Activated CD4-positive, alpha-beta T cell treated with anti-CD3 and anti-CD28 coated beads, Interleukin-2, amount 50 U/mL, for 16 hours (primary cell): ENCODE measurements at places on chromosomes 3 and 15.

GRCh38 chr3:121998030-121998580 lies 23.9 kb downstream of the ILDR1 start:
- peak; percentile 62 for DNase-seq

DNA sequence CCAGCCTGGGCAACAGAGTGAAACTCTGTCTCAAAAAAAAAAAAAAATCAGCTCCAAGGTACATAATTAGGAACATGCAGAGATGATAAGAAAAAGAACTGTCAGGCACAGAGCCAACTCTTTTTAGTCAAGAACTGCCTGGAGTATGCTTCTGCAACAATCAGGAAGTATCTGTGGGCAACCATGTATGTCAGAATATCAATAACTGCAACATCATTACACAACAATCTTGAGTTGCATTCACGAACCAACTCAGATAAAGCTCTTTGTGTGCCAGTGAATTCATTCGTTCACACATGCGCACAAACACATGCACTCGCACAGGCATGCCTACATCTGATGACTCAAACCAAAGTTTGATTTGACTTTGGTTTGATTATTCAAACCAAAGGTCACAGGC lies 32.1 kb downstream of the EFHB start:
- no peak for DNase-seq

- DNase-seq: no peak
Measured at GRCh38 chr3:28612232-28612631, 263.6 kb upstream of the AZI2 start.

DNA sequence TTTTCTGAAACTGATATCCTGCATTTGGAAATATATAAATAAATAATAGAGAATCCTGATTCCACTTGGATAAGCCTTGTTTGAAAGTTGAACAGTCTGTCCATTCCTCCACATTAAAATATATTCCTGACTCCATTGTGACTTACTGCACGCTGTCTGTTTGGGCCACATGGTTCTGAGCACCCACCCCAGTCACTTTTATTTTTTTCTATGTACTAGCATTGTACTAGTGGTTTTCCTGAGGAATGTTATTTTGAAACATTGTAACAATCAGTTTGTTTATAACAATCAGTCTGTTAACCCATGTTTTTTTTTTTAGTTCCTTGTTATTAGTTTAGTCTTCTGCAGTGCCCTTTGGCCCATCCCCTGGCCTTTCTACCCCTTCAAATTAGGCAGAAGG lies 87.4 kb upstream of the CCNL1 start:
- no peak for DNase-seq

DNA sequence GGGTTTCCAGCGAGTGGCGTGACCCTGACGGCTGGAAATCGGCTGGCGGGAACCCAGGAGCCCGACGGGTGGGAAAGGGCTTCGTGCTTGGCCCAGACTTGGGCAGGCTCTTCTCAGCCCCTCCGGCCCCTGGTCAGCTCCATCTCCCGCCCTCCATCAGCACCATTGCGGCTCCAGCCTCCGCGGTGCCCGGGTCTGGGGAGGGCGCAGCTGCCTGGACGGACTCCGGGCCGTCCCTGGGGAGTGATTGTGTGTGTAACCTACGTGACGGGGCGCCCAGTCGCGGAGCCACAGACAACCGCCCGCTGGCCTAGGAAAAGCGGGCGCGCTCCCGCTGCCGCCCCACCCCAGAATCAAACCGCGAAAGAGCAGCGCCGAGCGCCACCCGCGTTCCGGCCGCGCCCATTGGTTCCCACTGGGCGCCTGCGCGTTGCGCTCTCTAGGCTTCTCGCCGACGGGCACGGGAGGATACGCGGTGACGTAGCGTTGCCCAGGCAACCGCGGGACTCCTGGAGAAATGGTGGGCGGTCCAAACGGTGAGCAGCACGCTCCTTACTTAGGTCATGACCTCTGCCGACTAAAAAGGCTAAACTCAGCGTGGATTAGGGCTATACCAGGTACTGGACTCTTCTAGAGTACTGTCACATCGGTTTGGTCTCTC lies at the start of gene CFAP20DC:
TSS of gene CFAP20DC (minus strand) at position 355 of the 661 bp plus-strand sequence. CDS start 394 bp downstream, outside the sequence.
- DNase-seq: peak; percentile 95

DNA sequence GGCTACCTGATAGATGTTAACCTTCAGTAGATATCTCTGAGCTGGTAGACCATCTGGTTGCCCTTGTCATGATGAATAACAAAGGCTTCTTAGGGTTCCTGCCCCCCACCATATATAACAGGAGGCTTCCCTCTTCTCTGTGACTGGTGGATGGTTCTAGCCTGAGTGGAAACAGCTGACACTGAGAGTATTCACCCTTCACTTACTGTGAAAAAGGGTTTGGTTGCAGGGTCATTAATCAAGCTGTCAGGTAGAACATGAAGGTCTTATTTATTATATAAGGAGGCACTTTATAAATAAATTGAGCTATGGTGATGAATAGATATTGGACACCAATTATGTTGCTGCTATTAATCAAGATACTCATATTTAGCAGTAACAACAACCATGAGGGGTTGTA lies 58.6 kb downstream of the CACNA2D3 start:
- DNase-seq: no peak

GRCh38 chr3:71087143-71088018 lies 496.1 kb downstream of the FOXP1 start:
- peak; percentile 88 for DNase-seq
